Sigmoid colon (tissue), 7 donors: ENCODE measurements at places on chromosomes 11 and 22.

DNA sequence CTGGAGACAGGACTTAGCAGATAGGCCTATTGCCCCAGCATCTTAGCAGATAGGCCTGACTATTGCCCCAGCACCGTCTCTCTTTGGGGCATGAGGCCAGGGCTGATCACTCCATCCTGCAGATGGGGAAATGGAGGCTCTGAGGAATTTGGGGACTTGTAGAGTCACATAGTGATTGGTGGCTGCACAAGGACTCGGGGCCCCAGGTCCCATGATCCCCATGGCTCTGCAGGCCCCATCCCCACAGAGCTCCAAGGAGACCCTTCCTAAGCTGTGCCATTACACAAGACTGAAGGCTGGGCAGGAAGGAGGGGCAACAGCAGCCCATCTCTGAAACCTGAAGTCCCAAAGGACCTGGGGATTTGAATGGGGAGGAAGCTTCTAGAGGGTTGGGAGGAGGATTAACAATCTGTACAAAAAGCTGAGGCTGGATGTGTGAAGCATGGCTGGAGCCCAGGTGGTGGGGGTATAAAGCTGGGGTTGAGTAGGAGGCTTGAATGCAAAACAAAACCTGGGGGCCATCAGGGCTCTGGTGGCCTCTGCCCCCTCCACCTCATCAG lies 1.6 kb downstream of the ARAP1 start:
- no peak for DNase-seq

- DNase-seq: no peak
These were observed 47.9 kb downstream of the BLID start for GRCh38 chr11:122068141-122068540.

DNA sequence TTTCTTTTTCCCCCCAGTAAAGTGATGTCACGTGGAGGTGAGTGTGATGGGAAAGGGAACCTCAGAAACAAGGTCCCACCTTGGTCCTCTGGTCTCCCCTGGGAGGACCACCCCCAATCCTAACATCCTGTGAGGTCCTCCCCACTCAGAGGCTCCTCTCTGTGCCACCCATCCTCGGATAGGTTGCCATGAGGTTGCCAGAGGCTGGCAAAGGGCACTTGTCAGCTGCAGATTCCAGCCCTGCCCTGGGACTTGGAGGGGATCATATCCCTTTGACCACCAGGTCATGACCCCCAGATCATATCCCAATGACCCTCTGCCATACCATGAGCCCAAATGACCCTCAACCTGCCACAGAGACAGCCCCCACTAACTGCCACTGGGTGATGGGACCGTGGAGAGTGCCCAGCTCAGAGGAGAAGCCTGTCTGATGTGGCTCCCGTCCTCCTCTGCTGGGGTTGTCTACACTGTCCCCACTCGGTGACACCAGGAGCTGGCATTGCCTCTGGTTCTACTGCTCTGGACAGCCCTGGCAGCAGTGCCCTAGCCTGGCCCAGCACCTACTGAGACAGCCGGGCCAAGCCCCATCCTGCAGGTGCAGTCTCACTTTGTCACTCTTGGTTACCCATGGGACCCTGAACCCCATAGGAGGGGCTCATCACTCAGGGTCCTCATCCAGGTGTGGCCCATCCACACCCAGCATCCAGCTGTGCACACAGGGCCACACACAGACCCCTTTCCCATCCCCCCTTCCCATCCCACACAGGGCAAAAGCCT lies 90.2 kb upstream of the KCNQ1OT1 start:
- DNase-seq: peak; percentile 55

GRCh38 chr11:93967258-93967657 lies 53.9 kb upstream of the HEPHL1 start:
- DNase-seq: no peak

DNA sequence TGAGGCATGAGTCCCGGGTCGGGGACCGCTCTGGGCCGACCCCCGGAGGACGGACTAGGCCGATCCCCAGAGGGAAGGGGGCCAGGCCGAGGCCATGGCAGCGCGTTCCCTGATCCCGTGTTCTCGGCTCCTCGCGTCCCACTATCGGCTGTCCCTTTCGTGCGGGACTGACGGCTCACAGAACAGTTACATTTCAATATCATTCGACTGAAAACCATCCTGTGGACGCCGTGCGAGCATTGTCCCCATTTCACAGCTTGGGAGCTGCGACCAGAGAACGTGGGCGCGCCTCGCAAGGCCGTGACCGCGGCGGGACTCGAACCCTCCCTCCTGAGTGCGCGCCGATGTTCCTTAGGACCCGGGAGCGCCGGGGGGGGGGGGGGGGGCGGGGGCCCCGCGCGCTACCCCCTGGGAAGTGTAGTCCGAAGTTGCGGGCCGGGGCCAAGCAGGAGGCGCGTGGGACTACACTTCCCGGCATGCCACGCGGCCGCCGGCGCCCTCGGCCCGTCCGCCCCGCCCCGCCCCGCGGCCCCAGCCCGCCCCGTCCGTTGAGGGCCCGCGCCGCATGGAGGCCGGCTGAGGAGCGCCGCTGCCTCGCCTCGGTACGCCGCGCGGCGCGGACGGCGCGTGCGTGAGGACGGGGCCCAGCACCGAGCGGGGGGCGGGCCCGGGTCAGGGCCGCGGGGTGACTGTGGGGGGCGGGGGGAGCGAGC lies at the start of gene TRABD:
Gene TRABD, plus strand, starts transcription at position 539 of the 713 bp plus-strand sequence. CDS start 7,148 bp downstream, outside the sequence.
- DNase-seq: peak; percentile 95

- no peak for DNase-seq
These were observed 14.3 kb downstream of the MOV10L1 start for GRCh38 chr22:50104141-50104544.

- DNase-seq: no peak
These were observed 55.6 kb downstream of the P4HA3 start for GRCh38 chr11:74255741-74256375.

- DNase-seq: no peak
These were observed 14.2 kb downstream of the OR52E1 start for GRCh38 chr11:5083602-5084001.

- DNase-seq: no peak
These were observed 16.1 kb downstream of the ARHGAP1 start for GRCh38 chr11:46684367-46684766.

- peak; percentile 72 for DNase-seq
These were observed 7.1 kb upstream of the ADORA2A start for GRCh38 chr22:24420072-24420976.

DNA sequence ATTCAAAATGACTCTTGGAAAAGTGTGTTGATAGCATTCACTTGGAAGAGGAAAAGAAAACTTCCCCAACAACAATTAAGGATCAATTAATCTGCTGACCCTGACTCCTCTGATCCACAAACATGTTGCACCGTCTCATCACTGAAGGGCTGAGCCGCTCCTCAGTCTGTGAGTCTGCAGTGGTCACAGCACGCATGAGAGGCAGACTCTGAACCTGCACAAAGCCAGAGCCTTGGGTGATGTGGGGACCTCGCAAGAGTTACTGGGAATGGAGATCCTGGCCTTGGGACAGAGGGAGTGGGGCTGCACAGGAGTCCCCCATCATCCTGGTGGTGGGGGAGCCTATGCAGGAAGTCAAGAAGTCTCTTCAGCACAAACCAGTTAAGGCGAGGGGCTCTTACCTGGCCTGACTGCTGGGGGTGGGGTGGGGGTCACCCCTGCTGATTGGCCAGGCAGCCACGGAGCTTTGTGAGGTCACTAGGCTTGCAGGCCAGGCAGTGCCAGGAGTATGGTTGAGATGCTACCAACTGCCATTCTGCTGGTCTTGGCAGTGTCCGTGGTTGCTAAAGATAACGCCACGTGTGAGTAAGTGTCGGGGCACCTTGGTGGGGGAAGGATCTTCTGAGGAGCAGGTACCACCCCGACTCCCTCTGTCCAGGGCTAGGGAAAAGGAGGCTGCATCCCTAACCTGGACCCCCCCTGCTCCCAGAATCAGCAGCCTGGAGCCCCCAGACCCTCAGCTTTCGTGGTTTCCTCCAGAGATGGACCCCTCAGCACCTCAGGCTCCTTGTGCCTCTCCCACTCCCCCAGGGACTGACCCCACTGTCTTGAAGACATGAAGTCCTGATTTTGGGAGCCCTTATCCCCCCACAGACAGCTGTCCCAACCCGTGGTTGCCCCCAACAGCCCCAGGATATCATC lies at the start of gene ACR:
Gene ACR, plus strand, starts transcription at position 477 of the 921 bp plus-strand sequence. Its CDS starts 32 bp downstream, at position 509.
- no peak for DNase-seq

DNA sequence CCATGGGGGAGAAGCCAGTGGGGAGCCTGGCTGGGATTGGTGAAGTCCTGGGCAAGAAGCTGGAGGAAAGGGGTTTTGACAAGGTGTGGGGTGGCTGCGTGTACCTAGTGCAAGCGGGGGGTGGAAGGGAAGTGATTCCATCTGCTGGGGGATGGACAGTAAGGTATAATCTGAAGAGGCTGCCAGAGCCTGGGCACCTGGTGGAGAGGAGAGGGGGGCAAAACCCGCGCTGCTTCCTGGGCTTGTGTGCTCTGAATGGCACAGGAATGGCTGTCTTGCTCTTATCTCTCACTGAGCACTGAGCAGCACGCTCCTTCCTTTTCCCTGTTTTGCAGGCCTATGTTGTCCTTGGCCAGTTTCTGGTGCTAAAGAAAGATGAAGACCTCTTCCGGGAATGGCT lies 988 bp downstream of the BANF1 start:
- no peak for DNase-seq

DNA sequence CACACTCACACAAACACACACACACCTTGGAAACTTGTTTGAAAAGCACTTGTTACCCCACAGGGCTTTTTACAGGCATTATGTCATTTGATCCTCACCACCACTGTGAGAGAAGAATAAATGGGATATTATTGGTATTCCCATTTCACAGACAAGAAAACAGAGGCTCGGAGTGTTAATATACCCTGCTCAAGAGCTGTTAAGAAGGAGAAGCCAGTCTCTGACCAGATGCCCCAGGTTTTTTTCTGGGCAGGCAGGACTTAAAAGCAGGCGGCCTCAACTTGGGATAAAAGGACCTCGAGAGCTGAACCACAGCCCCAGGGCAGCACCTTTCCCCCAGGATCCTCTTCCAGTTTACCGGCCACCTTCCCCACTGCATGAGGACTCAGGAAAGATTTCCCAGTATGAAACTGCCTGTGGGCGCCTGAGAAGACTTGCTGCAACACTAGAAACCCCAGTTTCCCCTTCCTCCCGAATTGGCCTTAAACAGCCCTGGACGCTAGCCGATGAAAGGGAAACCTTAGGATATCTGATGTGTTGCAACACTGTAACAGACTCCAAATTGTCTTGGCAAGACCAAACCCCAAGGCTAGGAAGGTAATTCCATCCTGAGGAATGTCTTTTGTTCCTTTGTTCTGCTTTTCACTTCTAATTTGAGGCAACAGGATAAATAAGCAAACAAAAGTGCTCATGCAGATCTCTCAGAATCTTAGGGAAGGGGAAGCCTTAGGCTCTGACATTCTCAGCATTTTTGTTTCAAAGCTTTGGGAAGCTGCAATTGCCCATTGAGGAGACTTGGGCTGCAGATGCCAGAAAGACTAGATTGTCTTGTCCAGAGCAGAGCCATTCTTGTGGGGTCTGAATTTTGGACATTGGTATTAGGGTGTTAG lies 173.5 kb downstream of the TRIM29 start:
- no peak for DNase-seq

- no peak for DNase-seq
These were observed 11.1 kb upstream of the FXYD6 start for GRCh38 chr11:117887431-117888138.

DNA sequence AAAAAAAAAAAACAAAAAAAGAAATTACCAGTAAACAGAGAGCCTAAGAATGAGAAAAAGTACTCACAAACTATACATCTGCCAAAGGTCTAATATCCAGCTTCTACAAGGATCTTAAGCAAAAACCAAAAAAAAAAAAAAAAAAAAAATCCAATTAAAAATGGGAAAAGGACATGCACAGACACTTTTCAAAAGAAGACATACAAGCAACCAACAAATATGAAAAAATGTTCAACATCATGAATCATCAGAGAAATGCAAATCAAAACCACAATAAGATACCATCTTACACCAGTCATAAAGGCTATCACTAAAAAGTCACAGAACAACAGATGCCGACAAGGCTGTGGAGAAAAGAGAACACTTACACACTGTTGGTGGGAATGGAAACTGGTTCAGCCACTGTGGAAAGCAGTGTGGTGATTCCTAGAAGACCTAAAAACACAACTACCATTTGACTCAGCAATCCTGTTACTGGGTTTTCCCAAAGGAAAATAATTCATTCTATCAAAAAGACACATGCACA lies 18.3 kb downstream of the MS4A6A start:
- no peak for DNase-seq

- DNase-seq: no peak
These were observed 35.5 kb downstream of the ACO2 start for GRCh38 chr22:41504397-41504796.

DNA sequence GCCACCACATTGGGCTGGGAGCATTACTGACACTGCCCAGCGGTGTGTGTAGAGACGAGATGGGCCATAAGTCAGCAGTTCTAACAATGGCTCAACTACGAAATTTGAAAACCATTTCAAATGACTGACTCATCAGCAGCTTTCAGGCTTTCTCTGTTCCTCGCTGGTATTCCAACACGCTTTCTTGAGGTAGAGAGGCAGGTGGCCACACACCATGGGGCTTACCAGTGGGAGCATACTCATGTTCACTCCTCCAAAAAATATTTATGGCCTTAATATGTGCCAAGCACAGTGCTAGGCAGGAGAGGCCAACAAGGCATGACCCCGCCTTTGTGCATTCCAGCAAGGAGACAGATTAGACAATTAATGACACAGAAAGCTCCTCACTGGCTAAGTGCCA lies 20.3 kb downstream of the ARFGAP2 start:
- no peak for DNase-seq

GRCh38 chr11:117839936-117840813 lies 15.6 kb upstream of the FXYD2 start:
- peak; percentile 56 for DNase-seq

DNA sequence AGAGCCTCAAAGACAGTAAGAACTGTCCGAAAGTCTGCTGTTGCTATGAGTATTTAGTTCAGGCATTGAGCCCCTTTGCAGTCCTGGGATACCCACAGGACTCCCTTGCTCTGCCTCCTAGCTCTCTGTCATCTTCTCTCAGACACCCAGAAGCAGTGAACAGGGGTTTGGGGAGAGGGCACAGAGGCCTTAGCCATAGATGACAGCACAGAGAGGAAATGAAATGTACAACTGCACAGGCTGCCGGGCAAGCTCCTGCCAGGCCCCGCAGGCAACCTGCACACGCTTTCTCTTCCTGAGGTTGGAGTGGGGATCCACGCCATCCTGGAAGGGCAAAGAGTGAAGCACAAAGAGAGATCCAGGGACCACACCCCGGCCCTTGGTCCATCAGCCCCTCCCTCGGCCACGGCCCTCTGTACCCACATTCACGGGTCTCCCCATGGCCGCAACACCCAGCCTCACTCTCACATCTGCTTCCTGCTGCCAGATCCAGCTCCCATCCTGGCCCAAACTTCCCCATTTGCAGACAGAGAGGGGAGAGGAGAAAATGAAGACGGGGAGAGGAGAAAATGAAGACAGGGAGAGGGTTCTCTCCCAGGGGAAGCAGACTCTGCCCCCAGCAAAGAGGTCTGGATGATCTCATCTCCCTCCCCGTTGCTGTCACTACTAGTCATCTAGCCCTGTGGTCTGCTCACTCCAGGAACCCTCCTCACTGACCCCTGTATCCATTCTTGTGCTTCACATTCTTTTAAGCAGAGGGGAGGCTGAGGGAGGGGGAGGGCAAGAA lies 40.7 kb downstream of the CD6 start:
- no peak for DNase-seq
